Astrocyte (in vitro differentiated cells and primary cell): ENCODE measurements at places on chromosomes 6 and 20. TPM values are rescaled to one million over a fixed set of nuclear protein-coding genes. Genes with fewer than 3 reads are reported as not detected.

PI16 gene
- not detected in 2 replicates for total RNA-seq

PLG gene
- total RNA-seq = 0.16 TPM in 1 of 2 replicates, not detected in the other

RIPPLY2 gene
- total RNA-seq = not detected in 2 replicates

HS3ST5 gene
- 1.5 and 3.2 TPM in 2 replicates for total RNA-seq

SALL4 gene
- total RNA-seq = 15.0 and 21.7 TPM in 2 replicates

DNMT3B gene
- total RNA-seq = 5.0 and 5.6 TPM in 2 replicates

ZBTB12 gene
- total RNA-seq = 3.7 and 4.6 TPM in 2 replicates

DNA sequence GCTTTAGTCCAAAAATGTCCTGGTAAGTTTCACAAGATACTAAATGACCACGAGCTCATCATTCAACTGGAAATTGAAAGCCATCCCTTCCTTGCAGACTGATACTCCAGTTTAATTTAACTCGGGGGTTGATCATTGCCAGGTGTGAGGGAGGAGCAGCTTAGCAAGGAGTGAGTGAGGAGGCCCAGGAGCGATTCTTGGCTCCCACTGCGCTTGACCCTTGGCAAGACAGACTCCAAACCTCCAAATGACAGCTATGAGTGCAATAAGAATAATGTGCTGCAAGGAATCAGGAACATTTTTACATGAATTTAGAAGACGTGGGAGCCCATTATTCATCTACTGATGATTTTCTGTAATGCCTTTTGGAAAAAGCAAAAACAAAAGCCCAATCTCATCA, 64.9 kb downstream of the LAMA4 start:
- no peak overlapping the region for H3K4me3 ChIP-seq
- DNase-seq = peak; percentile 70
- H3K27ac ChIP-seq = no peak overlapping the region
- no peaks in the 10 kb centered on the region for H3K27me3 ChIP-seq
- peaks cover 8% of the 10 kb centered on the region for H3K4me1 ChIP-seq

DNA sequence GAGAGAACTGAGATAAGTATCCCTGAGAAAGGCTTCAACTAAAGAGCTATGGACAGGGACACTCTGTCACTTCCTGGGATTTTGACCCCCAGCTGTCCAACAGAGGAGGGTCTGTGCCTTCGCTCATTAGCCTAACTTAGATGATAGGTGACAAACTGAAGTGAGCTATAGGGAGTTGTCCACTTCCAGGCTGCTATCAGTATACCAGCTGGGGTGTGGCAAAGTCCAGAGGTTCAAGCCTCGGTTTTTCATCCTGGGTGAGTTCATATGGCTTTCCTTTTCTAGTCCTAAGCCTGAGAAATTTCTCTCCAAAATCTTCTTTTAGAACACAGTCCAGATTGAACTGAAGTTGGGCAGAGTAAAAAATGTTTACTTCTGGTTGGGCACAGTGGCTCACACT, 5.9 kb upstream of the PAQR8 start:
- H3K36me3 ChIP-seq = no peaks in the 10 kb centered on the region
- no peak overlapping the region for H3K27ac ChIP-seq
- no peak for DNase-seq

DNA sequence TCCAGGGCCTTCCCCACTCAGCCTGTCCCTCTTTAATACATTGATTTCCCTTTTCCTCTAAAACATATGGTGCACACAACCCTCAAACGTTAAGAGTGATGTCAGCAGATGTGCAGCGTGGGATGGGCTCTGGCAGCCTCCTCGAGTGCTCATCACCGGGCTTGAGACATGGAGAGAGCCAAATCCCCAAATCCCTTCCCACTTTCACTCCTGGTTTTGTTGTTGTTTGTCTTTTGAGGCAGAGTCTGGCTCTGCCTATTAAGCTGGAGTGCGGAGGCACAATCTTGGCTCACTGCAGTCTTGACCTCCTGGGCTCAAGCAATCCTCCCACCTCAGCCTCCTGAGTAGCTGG, 5.8 kb upstream of the PLTP start:
- H3K36me3 ChIP-seq = no peaks in the 10 kb centered on the region
- H3K4me1 ChIP-seq = peaks cover 21% of the 10 kb centered on the region
- no peak overlapping the region for H3K27ac ChIP-seq
- H3K4me3 ChIP-seq = no peak overlapping the region
- peak; percentile 33 for DNase-seq
- H3K27me3 ChIP-seq = no peaks in the 10 kb centered on the region

DNA sequence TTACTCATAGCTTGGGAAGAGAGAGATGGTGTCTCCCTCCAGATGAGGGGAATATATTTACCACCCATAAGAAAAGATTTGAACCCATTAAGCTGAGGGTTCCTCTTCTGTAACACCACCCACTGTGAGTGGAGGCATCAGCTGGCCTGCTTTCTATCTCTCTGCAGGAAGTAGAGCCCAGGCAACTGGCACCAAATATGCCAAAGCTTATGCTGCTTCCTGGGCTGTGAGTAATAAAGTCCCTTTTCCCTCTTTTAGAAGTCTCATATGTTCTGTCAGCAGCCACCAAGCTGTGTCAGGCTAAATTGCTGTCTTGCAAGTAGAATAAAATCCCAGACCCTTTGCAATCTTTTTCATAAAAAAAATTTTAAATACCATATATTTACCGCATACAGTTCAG, 241.4 kb downstream of the LAMA2 start:
- no peak overlapping the region for H3K27ac ChIP-seq
- no peaks in the 10 kb centered on the region for H3K4me1 ChIP-seq
- DNase-seq = no peak
- H3K36me3 ChIP-seq = no peaks in the 10 kb centered on the region

DNA sequence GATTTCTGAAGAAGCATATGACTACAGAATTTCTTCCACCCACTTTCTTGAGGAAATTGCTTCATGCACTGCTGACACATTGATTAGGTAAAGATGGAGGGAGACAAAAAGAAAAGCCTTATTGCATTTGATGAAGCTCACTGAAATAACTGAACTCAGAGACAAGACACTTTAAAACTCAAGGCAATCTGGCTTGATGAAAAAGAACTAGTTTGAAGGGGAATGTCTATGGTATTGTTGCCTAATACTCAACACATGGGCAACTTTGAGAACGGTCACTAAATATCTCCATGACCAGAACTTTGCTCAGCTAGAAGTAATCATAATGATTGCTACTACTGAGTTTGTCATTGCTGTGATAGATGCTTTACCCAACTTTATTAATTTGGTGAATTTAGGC, 38.1 kb downstream of the HTR1B start:
- H3K4me3 ChIP-seq = no peak overlapping the region
- H3K27me3 ChIP-seq = no peaks in the 10 kb centered on the region
- H3K27ac ChIP-seq = no peak overlapping the region
- no peaks in the 10 kb centered on the region for H3K4me1 ChIP-seq

DNA sequence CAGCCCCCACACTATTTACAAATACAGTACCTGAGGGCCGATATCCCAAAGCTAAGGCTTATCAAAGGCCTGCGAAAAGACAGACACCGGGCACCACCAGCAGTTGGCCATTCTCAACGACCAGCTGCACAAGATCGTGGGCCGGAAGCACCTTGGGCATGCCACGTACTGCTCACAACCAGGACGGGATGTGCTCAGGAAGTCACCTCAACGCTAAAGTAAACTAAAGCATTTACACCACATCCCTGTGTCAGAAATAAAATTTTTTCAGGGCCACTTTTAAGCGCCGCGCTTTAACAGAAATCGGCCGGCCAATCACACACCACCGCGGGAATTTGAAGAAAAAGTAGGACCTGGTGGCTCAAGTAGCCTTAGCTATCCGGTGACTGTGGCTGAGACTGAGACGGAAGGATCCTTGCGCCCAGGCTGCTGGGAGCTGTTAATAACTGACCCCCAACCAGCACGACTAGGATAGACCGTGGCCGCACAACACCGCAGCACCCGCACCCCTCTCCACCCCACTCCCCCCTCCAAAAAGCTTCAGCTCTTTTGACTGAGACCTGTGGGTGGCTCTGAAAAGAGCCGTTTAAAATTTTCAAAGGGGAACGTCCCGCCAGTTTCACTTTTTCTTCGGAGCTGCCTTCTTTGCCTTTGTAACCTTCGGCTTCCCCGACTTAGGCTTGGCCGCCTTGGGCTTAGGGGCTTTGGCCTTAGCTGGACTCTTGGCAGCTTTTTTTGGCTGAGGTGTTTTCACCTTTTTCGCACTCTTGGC, 131.2 kb upstream of the BTN3A2 start:
- H3K4me1 ChIP-seq = peaks cover 4% of the 10 kb centered on the region
- peak; percentile 58 for DNase-seq
- H3K4me3 ChIP-seq = peak overlapping the region; percentile 62

DNA sequence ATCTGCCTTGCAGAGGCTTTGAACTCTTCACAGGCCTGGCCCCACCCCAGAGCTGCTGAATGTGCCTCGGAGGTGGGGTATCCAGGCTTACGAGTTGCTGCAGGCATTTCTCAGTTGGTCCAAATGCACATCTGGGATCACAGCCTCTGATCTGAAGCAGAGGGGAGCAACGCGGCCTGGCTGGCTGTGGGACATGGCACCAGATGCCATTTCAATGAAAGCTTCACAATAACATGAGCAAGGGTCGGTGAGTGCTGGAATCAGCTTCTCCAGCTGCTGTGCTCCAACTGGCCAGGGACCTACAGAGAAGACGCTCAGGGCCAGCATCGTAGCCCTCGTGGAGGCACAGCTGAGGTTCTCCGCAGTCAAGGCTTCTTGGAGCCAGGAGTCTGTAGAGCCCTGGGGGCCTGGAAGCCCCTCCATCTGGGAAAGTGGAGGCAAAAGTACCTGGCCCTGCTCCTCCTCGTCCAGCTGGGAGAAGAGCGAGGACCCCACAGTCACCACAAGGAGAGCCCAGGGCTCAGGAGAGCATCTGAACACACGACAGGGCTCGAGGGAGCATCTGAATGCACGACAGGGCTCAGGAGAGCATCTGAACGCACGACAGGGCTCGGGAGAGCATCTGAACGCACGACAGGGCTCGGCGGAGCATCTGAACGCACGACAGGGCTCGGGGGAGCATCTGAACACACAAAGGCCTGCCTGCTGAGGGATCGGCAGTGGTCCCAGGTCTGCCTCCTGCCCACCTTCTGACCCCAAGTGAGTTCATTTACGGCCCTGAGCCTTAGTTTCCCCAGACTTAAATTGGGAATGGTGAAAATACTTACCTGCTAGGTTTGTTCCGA, 165.2 kb downstream of the DLL1 start:
- no peaks in the 10 kb centered on the region for H3K27me3 ChIP-seq
- H3K36me3 ChIP-seq = no peaks in the 10 kb centered on the region
- no peak for DNase-seq

- peaks cover 21% of the 10 kb centered on the region for H3K36me3 ChIP-seq
- no peaks in the 10 kb centered on the region for H3K4me1 ChIP-seq
- no peak overlapping the region for H3K4me3 ChIP-seq
- DNase-seq = no peak
- no peak overlapping the region for H3K27ac ChIP-seq
Observed at GRCh38 chr20:36815454-36816091, 42.0 kb upstream of the DSN1 start.

DNA sequence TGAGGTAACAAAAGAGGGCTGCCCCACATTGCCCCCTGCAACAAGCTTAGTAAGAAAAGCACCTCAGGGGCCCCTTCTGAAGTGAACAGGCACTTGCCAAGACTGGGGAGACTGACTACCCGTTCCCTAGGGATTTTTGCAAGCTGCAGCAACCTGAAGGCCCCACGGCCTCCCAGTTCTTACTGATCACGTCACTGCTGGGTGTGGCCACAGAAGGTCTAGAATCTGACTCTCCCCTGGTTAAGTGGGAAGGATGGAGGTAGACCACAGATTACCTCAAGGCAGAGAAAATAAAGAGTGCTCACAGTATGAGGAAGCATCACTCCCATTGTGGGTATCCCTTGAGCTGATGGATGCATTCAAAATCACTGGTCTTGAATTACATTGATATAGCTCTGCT, 201.5 kb upstream of the KCNQ5 start:
- no peak overlapping the region for H3K4me3 ChIP-seq
- H3K27me3 ChIP-seq = no peaks in the 10 kb centered on the region
- no peaks in the 10 kb centered on the region for H3K36me3 ChIP-seq
- H3K4me1 ChIP-seq = peaks cover 8% of the 10 kb centered on the region

GRCh38 chr20:42530855-42531448, 658.8 kb downstream of the PTPRT start:
- H3K27ac ChIP-seq = no peak overlapping the region
- no peak for DNase-seq
- H3K27me3 ChIP-seq = no peaks in the 10 kb centered on the region
- no peak overlapping the region for H3K4me3 ChIP-seq
- no peaks in the 10 kb centered on the region for H3K4me1 ChIP-seq

GRCh38 chr6:25173951-25174474, 105.2 kb upstream of the CARMIL1 start:
- peak overlapping the region; percentile 87 for H3K27ac ChIP-seq
- no peak overlapping the region for H3K4me3 ChIP-seq
- H3K27me3 ChIP-seq = no peaks in the 10 kb centered on the region
- DNase-seq = peak; percentile 98
- H3K4me1 ChIP-seq = peaks cover 42% of the 10 kb centered on the region

- no peak for DNase-seq
- H3K27ac ChIP-seq = no peak overlapping the region
- no peak overlapping the region for H3K4me3 ChIP-seq
- peaks cover 18% of the 10 kb centered on the region for H3K4me1 ChIP-seq
Observed at GRCh38 chr20:1831096-1831495, 64.1 kb upstream of the SIRPA start.

GRCh38 chr6:113786168-113786567, 71.0 kb upstream of the MARCKS start:
- H3K4me3 ChIP-seq = no peak overlapping the region
- no peaks in the 10 kb centered on the region for H3K36me3 ChIP-seq
- DNase-seq = no peak

- no peaks in the 10 kb centered on the region for H3K36me3 ChIP-seq
- H3K4me3 ChIP-seq = no peak overlapping the region
- no peak overlapping the region for H3K27ac ChIP-seq
- H3K4me1 ChIP-seq = no peaks in the 10 kb centered on the region
- H3K27me3 ChIP-seq = no peaks in the 10 kb centered on the region
Observed at GRCh38 chr6:125370343-125370742, 68.6 kb upstream of the HDDC2 start.

GRCh38 chr20:40265825-40266533, 423.1 kb downstream of the MAFB start:
- no peak for DNase-seq
- no peaks in the 10 kb centered on the region for H3K4me1 ChIP-seq
- no peaks in the 10 kb centered on the region for H3K36me3 ChIP-seq
- no peak overlapping the region for H3K27ac ChIP-seq
- H3K4me3 ChIP-seq = no peak overlapping the region

GRCh38 chr20:19659448-19659847, 98.6 kb upstream of the RIN2 start:
- no peak for DNase-seq
- H3K4me1 ChIP-seq = peaks cover 11% of the 10 kb centered on the region
- no peak overlapping the region for H3K27ac ChIP-seq

- no peaks in the 10 kb centered on the region for H3K36me3 ChIP-seq
- H3K4me3 ChIP-seq = no peak overlapping the region
- no peaks in the 10 kb centered on the region for H3K27me3 ChIP-seq
- H3K4me1 ChIP-seq = no peaks in the 10 kb centered on the region
Observed at GRCh38 chr6:128417698-128418097, 102.7 kb downstream of the PTPRK start.

DNA sequence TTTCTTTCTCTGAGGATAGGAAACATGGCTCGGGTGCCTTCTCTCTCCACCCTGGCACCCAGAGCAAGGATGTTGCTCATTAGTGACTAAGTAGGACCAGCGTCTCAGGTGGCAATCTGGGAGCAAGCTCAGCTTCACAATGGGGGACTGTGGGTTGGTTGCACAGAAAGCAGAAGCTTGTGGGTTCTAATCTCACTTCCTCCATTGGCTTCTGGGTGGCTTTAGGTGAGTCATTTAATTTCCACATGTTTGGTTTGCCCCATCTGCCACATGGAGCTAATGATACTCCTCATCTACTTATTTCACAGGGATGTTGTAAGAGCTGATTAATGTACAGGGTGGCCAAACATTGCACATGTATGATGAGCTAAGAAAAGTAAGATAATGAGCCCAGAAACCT, 54.8 kb upstream of the AKIRIN2 start:
- peak; percentile 96 for DNase-seq
- no peaks in the 10 kb centered on the region for H3K36me3 ChIP-seq
- peak overlapping the region; percentile 68 for H3K27ac ChIP-seq
- H3K27me3 ChIP-seq = no peaks in the 10 kb centered on the region
